ENCODE measurements at places on chromosomes 2 and 18. TPM values are rescaled to one million over a fixed set of nuclear protein-coding genes. Genes with fewer than 3 reads are reported as not detected.

DNA sequence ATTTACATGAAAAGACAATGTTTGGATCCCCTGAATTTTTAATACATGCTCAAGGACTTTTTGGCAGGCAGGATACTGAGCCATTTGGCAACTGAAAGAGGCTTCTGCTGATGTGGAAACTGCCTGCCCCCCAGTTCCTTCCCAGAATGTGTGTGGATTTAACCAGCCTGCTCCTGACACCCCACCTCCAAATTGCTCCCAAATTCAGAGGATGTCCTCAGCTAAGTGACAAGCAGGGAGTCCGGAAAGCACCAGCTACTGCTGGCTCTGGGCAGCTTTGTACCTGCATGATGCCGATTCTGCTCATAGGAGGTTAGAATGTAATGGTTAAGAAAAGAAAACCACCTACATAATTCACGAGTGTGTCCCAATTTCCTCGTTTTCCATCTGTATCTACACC lies 197.5 kb downstream of the CDH20 start:
- DNase-seq: no peak

GRCh38 chr2:239269173-239269885 lies 131.5 kb downstream of the HDAC4 start:
- peak; percentile 56 for DNase-seq

- no peak for DNase-seq
Measured at GRCh38 chr2:227996366-227996765, 124.9 kb downstream of the DAW1 start.

- no peak for DNase-seq
Measured at GRCh38 chr2:101114268-101114783, 36.9 kb downstream of the TBC1D8 start.

DNA sequence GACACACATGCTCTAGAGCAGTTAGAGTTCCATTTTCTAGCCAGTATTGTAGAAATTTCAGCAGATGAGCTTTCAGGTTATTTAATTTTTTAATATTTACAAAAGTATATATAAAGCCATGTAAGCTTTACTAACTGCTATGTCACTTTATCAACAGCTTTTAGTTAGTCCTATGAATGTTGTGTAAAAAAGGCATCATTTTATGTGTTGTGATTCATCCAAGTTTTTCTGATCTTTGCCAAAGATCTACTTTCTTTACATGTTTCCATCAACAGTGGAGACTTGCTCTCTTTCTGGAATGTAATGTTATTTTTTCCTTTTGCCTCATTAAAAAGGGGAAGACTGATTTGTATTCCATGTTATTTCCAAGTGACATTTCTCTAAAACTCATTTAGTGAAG lies 125.2 kb upstream of the TFPI start:
- DNase-seq: no peak

The DNAH7 gene
- 1.3 TPM for total RNA-seq

The CEBPZ gene
- total RNA-seq: 21.0 TPM

The C2orf76 gene
- not detected for total RNA-seq

The GALNT3 gene
- total RNA-seq: 51.3 TPM

All from Peyer's patch (tissue), 4 donors.